ENCODE measurements at places on chromosomes 16 and 17.

- no peak for DNase-seq
Measured at GRCh38 chr16:5187402-5187952, 89.9 kb upstream of the EEF2KMT start.

DNA sequence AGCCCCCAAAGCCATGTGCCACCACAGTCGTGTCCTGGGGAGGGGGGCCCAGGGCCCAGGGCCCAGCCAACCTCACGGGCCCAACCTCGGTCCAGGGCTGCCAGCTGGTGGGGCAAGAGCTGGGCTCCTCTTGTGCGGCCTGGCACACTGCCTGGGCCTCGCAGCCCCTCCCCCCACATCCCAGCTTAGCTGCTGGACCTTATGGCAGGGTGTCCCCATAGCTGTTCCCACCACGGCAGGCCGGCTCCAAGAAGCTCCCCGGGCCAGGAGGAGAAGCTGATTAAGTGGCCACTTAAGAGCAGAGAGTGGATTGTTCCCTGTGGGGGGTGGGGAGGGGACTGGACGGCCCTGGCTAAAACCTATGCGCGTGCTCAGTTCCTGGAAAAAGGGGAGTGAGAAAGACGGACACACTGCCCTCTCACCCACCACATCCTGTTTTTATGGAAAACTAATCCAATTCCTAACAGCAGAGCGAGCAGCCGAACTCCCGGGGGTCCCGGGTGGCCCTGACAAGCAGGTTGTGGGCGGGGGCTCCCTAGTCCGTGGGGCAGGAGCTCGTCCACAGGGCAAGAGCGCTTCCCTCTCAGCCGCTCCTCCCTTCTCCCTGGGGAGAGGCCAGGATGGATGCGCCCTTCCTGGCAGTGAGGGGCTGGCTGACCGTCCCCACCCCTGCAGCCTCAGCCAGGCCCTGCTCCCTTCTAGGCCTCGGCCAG lies 16.8 kb downstream of the PIEZO1 start:
- DNase-seq: no peak

DNA sequence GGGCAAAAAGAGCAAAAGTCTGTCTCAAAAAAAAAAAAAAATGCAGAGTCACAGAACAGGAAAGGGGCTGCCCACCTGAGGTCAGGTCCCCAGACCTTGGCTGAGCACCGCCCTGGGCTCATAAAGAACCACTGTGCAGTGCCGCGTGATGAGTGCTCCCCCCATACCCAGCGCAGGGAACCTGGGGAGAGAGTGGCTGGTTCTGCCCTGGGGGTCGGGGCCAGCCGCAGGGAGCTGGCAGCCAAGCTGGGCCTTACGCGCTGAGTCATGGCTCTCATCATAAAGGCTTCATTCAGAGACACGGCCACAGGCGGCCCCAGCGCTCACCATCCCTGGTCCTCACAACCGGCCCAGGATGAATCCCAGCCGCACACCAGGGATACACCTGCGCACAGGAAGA lies 80.7 kb downstream of the RAB11FIP4 start:
- DNase-seq: no peak

GRCh38 chr16:88084881-88085280 lies 133.6 kb downstream of the BANP start:
- no peak for DNase-seq

DNA sequence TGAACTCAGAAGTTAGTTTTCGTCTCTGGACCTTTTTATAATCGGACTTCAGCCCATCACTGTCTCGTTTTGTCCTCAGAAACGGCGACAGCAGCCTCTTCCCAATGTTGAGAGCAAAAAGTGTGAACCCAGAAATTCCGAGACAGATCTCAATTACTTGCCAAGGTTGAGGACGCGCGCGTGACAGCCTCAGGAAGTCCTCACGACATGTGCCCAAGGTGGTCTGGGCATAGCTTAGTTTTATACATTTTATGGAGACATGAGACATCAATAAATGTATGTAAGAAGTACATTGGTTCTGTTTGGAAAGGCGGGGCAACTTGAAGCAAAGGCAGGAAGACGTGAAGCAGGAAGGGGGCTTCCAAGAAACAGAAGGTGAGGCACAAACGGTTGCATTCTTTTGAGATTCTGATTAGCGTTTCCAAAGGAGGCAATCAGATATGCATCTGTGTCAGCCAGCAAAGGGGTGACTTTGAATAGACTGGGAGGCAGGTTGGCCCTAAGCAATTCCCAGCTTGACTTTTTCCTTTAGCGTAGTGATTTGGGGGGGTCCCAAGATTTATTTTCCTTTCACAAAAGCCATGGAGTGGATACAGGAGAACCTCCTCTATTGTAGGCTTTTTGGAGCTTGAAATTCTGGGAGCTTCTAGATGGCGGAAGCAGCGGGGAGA lies 583 bp upstream of the ZNF747 start:
- no peak for DNase-seq

- no peak for DNase-seq
Measured at GRCh38 chr17:62827746-62828485, 19.8 kb upstream of the MARCHF10 start.

DNA sequence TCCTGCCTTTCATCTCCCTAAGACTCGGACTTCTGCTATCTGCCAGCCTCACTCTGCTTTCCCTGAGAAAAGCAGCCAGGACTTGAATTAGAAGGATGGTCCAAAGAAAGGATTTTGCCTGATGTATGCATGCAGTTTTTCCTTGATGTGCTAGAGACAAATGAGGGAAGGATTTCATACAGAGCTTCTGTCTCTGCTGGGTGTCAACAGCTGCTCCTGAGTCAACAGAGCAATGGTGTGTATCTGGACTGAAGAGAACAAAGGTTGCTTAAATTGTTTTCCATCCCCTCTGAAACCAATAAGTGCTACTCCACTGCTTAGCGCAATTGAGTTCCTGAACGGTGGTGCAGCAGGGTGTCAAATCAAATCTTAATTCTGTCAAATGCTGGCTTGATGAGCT lies 680.6 kb upstream of the C16orf82 start:
- DNase-seq: no peak

DNA sequence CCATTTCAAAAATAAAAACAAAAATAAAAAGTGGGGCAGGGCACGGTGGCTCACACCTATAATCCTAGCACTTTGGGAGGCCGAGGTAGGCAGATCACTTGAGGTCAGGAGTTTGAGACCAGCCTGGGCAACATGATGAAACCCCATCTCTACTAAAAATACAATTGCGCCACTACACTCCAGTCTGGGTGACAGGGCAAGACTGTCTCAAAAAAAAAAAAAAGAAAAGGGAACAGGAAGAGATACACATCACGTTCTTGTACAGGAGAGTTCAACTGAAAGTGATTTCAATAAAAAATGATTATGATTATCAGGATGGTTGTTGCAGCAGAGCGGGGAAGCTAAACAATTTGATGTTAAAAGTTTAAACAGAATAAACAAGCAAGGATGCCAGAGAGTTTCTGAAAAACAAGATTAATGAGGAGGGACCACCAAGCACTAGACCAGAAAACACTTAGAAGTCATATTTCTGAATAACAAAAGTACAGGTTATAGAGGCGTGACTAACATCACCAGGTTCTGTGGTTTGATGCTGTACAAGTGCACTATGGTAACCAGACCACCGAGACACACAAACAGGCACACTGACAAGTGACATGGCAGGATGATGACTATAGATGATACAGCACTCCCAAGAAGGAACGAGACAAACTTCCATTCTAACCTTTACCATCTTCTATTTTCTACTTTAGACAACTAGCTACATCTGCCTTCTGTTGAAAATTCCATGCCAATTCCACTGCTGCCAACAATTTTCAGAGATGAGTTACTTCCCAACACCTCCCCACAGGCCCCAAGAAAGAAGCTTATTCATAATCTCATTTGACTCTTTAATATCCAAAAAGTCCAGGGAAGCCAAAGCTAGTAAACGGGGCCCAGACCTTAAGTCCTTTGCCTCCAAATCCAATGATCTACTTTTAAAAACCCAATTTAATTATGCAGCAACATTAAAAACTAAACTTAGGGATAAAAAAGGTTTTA lies 11.8 kb downstream of the DNAJA2 start:
- no peak for DNase-seq

DNA sequence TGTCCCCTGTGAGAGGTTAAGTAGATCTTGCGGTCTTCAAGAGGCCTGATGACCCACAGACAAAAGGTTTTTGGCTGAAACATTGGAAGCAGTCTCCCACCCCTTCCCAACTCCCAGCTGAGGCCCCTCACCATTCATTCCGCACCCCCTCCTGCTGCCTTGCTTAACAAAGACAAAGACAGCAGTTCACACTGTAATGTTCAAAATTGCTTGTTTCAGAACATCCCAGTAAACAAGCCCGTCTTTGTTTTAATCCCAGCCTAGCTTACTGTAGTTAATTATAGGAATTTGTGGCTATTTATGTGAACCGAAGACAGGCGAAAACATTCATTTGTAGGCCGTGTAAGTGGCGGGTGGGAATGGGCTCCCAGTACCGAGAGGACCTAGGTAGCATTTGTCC lies 55.7 kb downstream of the IRX5 start:
- no peak for DNase-seq

- DNase-seq: no peak
Measured at GRCh38 chr17:58560511-58560910, 46.1 kb upstream of the MTMR4 start.

Measured in NCI-H2081 (cell line).